ENCODE measurements at places on chromosomes 11 and 22. TPM values are rescaled to one million over a fixed set of nuclear protein-coding genes. Genes with fewer than 3 reads are reported as not detected.
A peak's percentile ranks its signal among the peaks of the same experiment; 100 is the strongest.

GRCh38 chr11:108016647-108017046 lies 7.9 kb downstream of the CUL5 start:
- H3K27ac ChIP-seq, result no peak overlapping the region
- H3K36me3 ChIP-seq, result peaks cover 2% of the 10 kb centered on the region
- peaks cover 21% of the 10 kb centered on the region for H3K4me1 ChIP-seq
- no peaks in the 10 kb centered on the region for H3K27me3 ChIP-seq
- DNase-seq, result no peak

DNA sequence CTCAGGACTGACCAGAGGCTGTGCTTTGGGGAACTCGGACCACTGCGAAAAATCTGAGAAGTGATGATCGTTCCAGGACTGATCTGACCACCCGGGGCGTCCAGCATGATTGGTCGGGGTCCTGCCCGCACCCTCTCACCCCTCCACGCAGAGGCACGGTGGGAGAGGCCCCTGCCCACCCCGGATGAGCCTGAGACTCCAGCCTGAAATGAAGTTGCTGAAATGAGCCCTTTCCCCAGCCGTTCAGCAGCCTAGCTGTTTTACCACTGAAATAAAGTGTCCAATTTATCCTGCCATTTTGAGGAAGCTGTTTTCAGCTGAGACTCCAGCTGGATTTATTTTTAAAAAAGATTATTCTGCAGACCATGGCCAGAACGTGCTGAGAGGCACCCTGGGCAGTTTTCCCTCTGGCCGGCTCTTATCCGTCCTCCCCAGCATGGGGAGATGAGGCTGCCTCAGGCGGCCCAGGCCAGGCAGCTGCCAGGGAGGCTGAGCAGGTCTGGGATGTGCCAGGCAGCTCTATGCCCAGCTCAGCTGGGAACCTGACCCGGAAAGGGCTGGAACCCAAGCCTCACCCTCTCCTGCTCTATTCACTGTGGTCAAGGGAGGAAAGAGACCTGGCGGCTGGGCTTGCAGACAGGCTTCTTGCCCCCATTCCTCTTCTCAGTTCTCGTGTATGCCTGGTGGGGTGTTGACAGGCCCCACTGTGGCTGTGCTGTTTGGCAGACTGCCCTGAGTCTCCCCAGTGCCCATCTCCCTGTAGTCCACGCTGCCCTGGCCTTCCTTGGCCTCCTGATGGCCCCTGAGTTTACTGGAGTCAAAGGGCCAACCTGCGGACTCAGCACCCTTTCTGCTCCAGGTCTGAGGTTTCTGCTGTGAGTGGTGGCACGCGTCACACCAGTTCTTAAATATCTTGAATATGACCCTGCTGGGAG lies 161.0 kb upstream of the B3GAT1 start:
- H3K36me3 ChIP-seq, result no peaks in the 10 kb centered on the region
- DNase-seq, result no peak

DNA sequence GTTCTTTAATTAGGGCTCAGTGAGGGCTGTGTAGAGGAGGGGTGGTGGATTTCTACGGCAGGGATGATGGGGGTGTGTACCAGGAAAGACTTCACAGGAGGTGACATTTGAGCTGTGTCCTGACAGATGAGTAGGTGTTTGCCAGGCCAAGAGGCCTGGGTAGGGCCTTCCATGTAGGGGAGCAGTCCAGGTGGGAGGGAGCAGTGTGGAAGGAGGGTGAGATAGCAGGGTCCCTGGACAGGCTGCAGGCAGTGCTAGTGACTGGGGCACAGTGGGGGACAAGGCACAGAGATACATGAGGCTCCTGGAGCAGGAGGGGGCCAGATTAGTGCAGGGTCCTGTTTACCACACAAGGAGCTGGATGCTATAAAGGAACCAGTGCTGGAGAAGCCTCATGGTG lies 147.9 kb upstream of the CADM1 start:
- no peaks in the 10 kb centered on the region for H3K4me1 ChIP-seq
- no peaks in the 10 kb centered on the region for H3K27me3 ChIP-seq
- no peak overlapping the region for H3K27ac ChIP-seq
- no peaks in the 10 kb centered on the region for H3K36me3 ChIP-seq

DNA sequence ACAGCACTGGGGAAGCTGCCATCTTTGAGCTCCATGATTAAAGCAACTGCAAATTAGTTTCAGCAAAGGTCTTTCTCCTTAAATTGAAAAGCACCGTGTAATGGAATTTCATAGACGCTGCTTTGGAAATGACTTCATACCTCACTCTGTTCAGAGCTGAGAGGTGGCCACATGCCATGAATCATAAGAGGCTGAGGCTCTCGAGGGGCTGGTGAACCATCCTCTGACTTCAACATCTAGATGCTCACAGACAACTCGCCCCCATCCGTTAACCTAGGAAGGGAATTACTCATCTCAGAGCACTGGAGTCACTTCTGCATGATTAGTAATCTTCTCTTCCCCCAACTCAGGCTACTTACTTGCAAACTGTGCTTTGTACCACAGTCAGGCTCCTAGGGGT lies 122.3 kb downstream of the RCN1 start:
- H3K27ac ChIP-seq, result no peak overlapping the region
- peak; percentile 82 for DNase-seq
- no peaks in the 10 kb centered on the region for H3K4me1 ChIP-seq
- no peaks in the 10 kb centered on the region for H3K27me3 ChIP-seq
- no peak overlapping the region for H3K4me3 ChIP-seq
- H3K36me3 ChIP-seq, result no peaks in the 10 kb centered on the region

- H3K36me3 ChIP-seq, result no peaks in the 10 kb centered on the region
- no peak overlapping the region for H3K27ac ChIP-seq
- no peak overlapping the region for H3K4me3 ChIP-seq
- no peaks in the 10 kb centered on the region for H3K27me3 ChIP-seq
- H3K4me1 ChIP-seq, result no peaks in the 10 kb centered on the region
- no peak for DNase-seq
Observed at GRCh38 chr11:124807201-124807600, 7.0 kb upstream of the MSANTD2 start.

DNA sequence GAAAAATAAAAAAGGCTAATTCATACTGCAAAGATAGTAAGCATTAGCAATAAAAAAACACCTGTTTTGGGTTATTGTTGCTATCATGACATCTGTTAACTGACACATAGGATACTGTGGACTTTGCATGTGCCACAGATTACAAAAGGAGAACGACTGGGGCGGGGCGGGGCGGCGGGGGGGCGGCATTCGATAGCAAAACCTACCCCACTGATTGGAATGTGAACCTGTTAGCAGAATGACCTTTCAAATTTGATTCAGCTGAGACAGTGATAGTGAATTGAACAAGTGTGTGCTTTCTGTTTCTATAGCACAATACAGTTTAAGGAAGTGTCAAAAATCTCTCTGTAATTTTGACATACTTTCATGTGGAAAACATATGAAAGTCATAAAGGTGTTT lies 14.9 kb downstream of the MMP20 start:
- no peaks in the 10 kb centered on the region for H3K27me3 ChIP-seq
- no peak overlapping the region for H3K27ac ChIP-seq
- no peak overlapping the region for H3K4me3 ChIP-seq
- peaks cover 5% of the 10 kb centered on the region for H3K4me1 ChIP-seq

Gene GTSE1
- total RNA-seq, result 0.25 TPM

Gene INCENP
- 16.9 TPM for total RNA-seq

DNA sequence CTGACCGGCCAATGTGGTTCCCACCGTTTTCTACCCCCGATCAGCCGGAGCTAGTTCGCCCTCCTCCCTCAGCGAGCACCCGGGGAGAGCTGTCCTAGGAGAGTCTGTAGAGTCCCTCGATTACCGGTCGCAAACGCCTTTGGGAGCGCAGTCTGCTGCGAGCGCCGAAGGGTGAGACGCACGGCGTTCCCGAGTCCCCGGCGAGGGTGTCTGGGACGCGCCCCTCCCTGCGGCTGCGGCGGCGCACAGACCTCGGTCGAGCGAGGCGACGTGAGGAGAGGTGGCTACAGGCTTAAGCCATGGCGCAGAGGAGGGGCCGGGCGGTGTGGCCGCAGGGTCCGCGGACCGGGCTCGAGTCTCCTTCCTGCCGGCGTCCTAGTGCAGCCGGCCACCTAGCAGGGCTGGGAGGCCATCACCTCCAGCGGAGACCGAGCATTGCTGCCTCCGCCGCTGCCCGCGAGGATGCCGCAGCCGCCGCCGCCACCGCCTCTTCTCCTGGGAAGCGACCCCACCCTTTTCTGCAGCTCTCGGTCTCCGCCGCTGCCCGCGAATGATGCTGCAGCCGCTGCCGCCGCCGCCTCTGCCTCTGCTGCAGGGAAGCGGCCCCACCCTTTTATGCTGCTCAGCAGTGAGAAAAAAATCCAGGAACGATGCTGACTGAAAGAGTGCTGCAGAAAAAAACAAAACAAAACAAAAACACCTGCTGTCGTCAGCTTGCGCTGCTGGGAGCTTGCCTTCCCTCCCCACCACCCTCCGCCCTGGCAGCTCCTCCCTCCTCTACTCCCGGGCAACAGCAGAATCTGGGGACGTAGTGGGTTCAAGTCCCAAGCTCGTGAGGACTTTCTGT lies at the start of gene MAP6:
Gene MAP6, minus strand, starts transcription at position 588 of the 847 bp plus-strand sequence. CDS start 669 bp downstream, outside the sequence.
- H3K4me1 ChIP-seq, result peaks cover 15% of the 10 kb centered on the region
- H3K4me3 ChIP-seq, result peak within 1 kb of the TSS; percentile 49
- H3K27me3 ChIP-seq, result no peaks in the 10 kb centered on the region
- DNase-seq, result peak; percentile 27
- H3K27ac ChIP-seq, result no peak within 1 kb of the TSS
- H3K36me3 ChIP-seq, result no peaks in the 10 kb centered on the region

- no peak overlapping the region for H3K4me3 ChIP-seq
- H3K27ac ChIP-seq, result no peak overlapping the region
- DNase-seq, result no peak
- H3K36me3 ChIP-seq, result no peaks in the 10 kb centered on the region
- no peaks in the 10 kb centered on the region for H3K27me3 ChIP-seq
- H3K4me1 ChIP-seq, result no peaks in the 10 kb centered on the region
Observed at GRCh38 chr22:20904008-20904979, 12.9 kb upstream of the CRKL start.

Gene CLDN5
- total RNA-seq, result 71.8 TPM

- H3K27ac ChIP-seq, result no peak overlapping the region
- DNase-seq, result no peak
- no peaks in the 10 kb centered on the region for H3K27me3 ChIP-seq
Observed at GRCh38 chr11:46302866-46303265, 25.4 kb downstream of the CREB3L1 start.

GRCh38 chr11:32032478-32032877 lies 58.4 kb upstream of the RCN1 start:
- no peak for DNase-seq
- H3K27ac ChIP-seq, result no peak overlapping the region
- no peaks in the 10 kb centered on the region for H3K4me1 ChIP-seq
- H3K27me3 ChIP-seq, result no peaks in the 10 kb centered on the region
- no peak overlapping the region for H3K4me3 ChIP-seq
- H3K36me3 ChIP-seq, result no peaks in the 10 kb centered on the region

Gene C11orf91
- not detected for total RNA-seq

Gene GRM5
- not detected for total RNA-seq

DNA sequence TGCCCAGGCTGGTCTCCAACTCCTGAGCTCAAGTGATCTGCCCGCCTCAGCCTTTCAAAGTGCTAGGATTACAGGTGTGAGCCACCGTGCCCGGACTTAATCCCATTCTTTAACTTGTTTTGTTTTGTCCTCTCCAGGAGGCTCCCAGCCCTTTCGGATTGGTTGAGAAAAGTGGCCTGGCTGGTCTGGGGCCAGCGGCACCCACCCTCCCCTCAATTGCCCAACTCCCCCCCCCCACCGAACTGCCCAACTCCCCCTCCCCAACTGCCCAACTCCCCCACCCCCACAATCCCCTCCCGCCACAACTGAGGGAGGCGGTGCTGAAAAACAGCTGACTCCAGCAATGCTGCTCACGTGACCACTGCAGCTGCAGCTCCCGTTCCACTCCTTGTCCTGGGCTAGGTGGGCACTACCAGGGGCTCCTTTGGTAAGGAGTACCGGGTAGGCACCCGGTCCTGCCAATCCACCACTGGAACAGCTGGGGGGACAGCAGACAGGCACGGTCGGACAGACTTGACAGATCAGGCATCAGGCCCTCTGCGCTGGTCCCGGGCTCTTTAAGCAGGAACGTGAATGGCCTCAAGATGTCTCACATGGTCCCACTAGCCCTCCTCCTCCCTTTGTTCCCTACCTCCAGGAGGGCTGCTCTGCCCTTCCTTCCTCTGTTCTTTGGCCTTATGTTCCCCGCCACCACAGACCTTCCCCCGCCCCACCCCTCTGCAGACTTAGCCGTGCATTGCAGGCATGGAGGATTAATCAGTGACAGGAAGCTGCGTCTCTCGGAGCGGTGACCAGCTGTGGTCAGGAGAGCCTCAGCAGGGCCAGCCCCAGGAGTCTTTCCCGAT lies at the start of gene TCN2:
Gene TCN2, plus strand, starts transcription at position 720 of the 845 bp plus-strand sequence. CDS start 158 bp downstream, outside the sequence.
- peak within 1 kb of the TSS; percentile 77 for H3K27ac ChIP-seq
- no peaks in the 10 kb centered on the region for H3K27me3 ChIP-seq
- peak; percentile 81 for DNase-seq
- no peaks in the 10 kb centered on the region for H3K36me3 ChIP-seq

GRCh38 chr11:75537740-75538139 lies 12.0 kb upstream of the GDPD5 start:
- H3K4me1 ChIP-seq, result no peaks in the 10 kb centered on the region
- no peak for DNase-seq
- H3K27ac ChIP-seq, result no peak overlapping the region
- H3K27me3 ChIP-seq, result no peaks in the 10 kb centered on the region
- no peak overlapping the region for H3K4me3 ChIP-seq

DNA sequence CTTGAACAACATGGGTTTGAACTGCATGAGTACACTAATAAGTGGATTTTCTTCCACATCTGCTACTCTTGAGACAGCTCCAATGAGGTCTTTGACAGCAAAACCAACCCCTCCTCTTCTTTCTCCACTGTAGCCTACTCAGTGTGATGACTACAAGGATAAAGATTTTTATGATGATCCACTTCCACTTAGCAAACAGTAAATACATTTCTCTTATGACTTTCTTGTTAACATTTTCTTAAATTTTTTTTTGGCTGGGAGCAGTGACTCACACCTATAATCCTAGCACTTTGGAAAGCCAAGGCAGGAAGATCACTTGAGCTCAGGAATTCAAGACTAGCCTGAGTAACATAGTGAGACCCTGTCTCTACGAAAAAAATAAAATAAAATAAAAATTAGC lies 9.9 kb upstream of the EIF4G2 start:
- no peak for DNase-seq
- no peaks in the 10 kb centered on the region for H3K36me3 ChIP-seq
- H3K4me1 ChIP-seq, result peaks cover 8% of the 10 kb centered on the region

Data from thyroid gland (tissue), 4 donors.